Hepatocyte (in vitro differentiated cells): ENCODE measurements at places on chromosomes 6 and 20. TPM values are rescaled to one million over a fixed set of nuclear protein-coding genes. Genes with fewer than 3 reads are reported as not detected.

The RFX6 gene
- polyA plus RNA-seq = 3.7 and 4.1 TPM in 2 replicates

The WFDC10A gene
- not detected in 2 replicates for polyA plus RNA-seq

The GATA5 gene
- 43.5 and 53.6 TPM in 2 replicates for polyA plus RNA-seq

The AVP gene
- polyA plus RNA-seq = 1.2 and 1.3 TPM in 2 replicates

The ZBP1 gene
- polyA plus RNA-seq = not detected in 2 replicates

The CD24 gene
- polyA plus RNA-seq = 305 and 330 TPM in 2 replicates

The TMEM170B gene
- 0.82 and 1.4 TPM in 2 replicates for polyA plus RNA-seq

The MTO1 gene
- polyA plus RNA-seq = 13.1 and 19.2 TPM in 2 replicates

The PAX1 gene
- polyA plus RNA-seq = not detected in 2 replicates

The C6orf163 gene
- polyA plus RNA-seq = 0.64 TPM in 2 replicates

The OR12D3 gene
- not detected in 2 replicates for polyA plus RNA-seq

The ZSCAN9 gene
- polyA plus RNA-seq = 7.4 and 8.0 TPM in 2 replicates

The THBS2 gene
- 3.2 and 3.9 TPM in 2 replicates for polyA plus RNA-seq

The GMPR gene
- polyA plus RNA-seq = 16.5 and 16.6 TPM in 2 replicates

The ACSS2 gene
- 52.0 and 56.2 TPM in 2 replicates for polyA plus RNA-seq

The SLC2A10 gene
- 23.4 and 28.2 TPM in 2 replicates for polyA plus RNA-seq

The EPPIN gene
- polyA plus RNA-seq = not detected in 2 replicates

The SPATA25 gene
- polyA plus RNA-seq = 0.41 and 1.4 TPM in 2 replicates

The MOXD1 gene
- 9.0 and 11.7 TPM in 2 replicates for polyA plus RNA-seq

The CYP39A1 gene
- 2.8 and 5.2 TPM in 2 replicates for polyA plus RNA-seq

The ANKRD60 gene
- not detected in 2 replicates for polyA plus RNA-seq

The TINAG gene
- polyA plus RNA-seq = 0.26 and 0.76 TPM in 2 replicates

The TFAP2D gene
- not detected in 2 replicates for polyA plus RNA-seq

The NKAIN2 gene
- polyA plus RNA-seq = 0.48 and 2.2 TPM in 2 replicates

The CSNK2A1 gene
- 63.9 and 65.6 TPM in 2 replicates for polyA plus RNA-seq

The MAP7 gene
- 13.4 and 14.4 TPM in 2 replicates for polyA plus RNA-seq

The SAPCD1 gene
- 1.8 and 2.0 TPM in 2 replicates for polyA plus RNA-seq

The SLC17A2 gene
- 2.2 and 2.8 TPM in 2 replicates for polyA plus RNA-seq

The POM121L2 gene
- not detected in 2 replicates for polyA plus RNA-seq

The BANF2 gene
- polyA plus RNA-seq = not detected in 2 replicates

The SLC22A16 gene
- not detected in 2 replicates for polyA plus RNA-seq

The FAM217A gene
- not detected in 2 replicates for polyA plus RNA-seq

The TM9SF4 gene
- 86.4 and 87.3 TPM in 2 replicates for polyA plus RNA-seq

The TSHZ2 gene
- 1.1 and 4.1 TPM in 2 replicates for polyA plus RNA-seq
